ENCODE measurements at places on chromosomes 2 and 18.

DNA sequence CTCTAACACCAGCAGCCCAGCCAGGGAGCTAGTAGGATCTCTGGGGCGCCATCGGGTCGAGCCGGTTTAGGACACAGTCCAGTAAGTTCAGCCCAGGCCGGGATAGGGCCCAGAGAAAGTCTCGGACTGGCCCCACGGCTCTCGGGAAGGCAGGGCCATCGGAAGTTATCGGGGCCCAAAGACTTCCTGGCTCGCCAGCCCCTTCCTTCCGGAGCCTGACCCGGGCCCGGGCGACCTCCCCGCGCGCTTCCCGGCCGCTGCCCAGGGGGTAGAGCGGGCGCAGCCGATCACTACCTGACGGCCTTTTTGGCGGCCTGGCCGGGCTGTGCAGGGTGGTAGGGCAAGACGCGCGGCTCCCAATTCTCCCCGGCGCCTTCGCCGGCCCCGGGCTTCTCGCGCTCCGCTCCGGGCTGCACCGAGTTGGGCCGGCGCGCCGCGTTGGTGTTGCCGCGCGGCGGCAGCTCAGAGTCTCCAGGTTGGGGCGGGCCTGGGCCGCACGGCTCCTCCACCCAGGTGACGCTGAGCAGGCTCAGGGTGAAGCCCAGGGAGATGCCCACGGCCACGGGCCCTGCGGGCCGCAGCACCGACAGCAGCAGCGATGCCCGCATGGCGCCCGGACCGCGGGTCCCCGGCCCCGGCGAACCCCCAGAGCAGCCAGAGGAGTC lies 546 bp downstream of the CHPF start:
- no peak for DNase-seq

DNA sequence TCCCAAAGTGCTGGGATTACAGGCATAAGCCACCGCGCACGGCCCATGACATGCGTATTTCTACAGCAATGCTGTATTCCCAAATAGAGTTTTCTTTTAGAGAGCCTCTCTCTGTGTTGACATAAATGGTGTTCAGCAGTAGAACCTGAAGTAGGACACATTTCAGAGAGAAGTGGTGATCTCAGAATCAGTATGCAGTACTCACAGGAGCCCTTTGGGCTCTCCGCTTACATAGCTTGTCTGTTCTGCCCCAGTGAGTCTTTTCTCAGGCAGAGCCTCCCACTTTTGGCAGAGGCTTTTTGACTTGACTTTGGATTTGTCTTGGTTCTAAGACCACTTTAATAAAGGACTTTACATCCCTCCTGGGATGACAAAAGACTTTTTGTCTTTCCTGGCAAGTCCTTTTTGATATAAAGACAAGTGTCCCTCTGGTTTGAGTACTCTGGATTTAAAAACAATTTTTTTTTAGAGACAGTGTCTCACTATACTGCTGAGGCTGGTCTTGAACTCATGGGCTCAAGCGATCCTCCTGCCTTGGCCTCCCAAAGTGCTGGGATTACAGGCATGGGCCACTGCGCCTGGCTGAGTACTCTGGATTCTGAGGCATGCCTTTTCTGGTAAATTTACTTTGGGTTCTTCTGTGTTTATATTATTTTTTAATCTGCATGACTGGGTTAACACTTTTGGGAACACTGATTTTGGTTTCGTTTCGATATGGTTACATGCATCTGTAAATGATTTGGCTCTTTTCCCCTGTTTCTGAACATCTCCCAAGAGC lies 113.3 kb downstream of the SMAD2 start:
- DNase-seq: no peak

DNA sequence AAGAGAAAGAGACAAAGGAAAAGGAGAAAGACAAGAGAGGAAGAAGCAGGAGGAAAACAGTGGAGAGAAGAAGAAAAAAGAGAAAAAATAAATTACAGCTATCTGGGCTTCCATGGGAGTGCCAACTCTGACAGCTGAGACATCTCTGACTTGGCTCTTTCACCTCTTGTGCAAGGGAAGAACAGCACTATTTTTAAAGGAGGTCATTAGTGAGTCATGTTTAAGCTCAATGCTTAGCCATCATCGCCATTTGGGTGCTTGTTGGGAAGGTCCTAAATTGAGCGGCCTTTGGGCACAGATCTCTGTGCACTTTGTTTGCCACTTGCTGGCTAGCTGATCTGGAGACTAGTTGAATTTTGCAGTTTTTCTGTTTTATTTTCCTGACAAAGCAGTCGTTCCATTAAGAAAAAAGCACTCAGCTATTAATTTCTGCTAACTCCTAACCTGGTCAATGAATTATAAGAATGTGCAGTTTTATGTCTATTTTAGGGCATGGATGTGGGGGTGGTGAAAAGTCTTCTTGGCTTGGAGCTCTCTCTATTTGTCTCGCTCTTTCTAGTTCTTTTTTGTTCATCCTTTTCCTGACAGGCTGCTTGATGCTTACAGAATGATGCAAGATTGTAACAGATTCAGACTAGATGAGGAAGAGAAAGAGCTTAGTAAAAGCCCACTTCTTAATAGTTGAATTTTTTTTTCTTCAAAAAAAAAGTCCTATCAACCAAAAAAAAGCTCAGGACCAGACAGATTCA lies 231.5 kb downstream of the SLC8A1 start:
- no peak for DNase-seq

DNA sequence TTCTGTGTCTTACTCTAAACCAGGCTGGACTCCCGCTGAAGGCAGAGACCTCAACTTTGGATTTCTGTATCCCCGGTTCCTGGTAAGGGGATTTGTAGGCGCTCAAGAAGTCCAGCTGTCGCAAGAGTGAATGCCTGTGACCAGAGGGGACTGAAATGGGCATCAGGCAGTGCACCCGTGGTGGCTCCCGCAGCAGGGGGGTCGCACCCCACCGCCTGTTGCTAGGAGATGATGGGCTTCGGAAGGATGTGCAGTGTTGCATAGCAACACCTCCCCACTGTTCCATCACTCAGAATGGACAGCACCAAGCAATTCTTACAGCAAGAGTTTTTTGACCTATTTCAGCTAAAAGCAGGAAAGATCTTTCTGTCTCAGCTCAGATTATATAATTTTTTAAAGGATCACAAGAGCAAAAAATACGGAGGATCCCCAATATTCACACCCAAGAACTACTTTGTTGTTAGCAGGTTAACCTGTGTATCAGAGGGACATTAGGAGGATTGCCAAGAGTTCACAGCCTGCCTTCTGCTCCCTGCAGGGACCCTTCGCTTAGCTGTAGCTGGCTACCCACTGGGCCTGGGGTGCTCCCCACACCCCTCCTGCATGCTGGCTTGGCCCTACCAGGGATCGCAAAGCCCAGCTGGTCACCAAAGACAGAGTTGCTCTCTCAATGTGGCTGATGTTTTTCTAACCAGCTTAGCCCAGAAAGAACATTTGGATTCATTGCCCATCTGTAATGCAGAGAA lies 63.8 kb downstream of the SOWAHC start:
- DNase-seq: no peak

DNA sequence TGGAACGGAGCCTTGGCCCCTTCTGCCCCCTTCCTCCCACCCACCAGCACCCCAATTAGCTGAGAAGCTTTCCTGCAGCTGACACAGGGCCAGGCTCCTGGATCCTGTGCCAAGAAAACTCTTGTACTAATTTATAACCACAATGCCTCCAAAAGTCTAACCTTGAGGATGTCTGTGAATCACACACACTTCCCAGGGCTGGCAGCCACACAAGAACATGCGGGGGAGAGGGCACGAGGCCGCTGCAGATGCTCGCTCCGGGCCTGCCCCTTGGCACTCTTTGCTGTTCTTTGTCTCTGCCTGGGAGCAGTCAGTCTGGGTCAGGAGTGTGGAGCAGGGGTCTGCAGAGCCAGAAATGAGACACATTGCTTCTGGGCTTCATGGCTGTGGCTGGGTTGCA lies 62.7 kb upstream of the KIF5C start:
- no peak for DNase-seq

Data from stimulated activated CD8-positive, alpha-beta memory T cell treated with anti-CD3 and anti-CD28 coated beads, Interleukin-15, amount 100 ng/mL, for 24 hours (primary cell).